GM10248 (cell line): ENCODE measurements at places on chromosomes 2 and 18.

- no peak for DNase-seq
These were observed 2.7 kb upstream of the CROCC2 start for GRCh38 chr2:240903191-240904060.

DNA sequence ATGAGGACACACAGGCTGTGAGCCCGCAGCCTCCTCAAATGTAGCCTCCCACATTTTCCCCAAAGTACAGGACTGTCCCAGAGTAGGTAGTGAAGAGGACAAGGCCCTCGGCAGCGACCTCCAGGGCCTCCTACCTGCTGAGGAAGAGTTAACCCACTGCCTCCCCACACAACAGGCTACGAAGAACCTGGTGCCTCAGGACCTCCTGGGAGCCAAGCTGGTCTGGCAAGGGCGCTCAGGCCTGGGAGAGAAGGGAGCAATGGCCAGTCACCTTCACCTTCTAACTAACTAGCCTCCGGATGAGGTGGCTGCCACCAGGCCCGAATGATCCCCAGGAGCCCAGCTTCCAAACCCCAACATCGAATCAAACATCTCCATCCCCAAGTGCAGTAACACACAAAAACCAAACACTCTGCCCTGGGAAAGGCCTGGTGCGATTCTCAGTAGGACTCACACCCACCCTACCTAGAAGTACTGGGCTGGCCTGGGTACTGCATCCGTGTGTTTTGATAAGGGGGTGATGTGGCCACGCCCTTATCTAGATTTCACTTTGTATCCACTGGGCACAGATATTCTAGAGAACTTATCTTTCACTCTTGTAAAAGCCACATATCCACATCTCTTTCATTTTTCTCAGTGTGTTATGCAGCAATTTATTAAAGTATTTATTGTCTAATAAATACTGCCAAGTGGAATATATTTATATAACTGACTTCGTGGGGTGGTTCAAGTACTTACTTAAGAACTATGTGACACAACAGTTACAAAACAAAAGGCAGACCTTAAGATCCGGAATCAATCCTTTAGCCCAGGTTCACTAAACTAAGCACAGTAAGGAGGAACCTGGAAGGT is 9.7 kb downstream of the ERFE start:
- DNase-seq = peak; percentile 15

DNA sequence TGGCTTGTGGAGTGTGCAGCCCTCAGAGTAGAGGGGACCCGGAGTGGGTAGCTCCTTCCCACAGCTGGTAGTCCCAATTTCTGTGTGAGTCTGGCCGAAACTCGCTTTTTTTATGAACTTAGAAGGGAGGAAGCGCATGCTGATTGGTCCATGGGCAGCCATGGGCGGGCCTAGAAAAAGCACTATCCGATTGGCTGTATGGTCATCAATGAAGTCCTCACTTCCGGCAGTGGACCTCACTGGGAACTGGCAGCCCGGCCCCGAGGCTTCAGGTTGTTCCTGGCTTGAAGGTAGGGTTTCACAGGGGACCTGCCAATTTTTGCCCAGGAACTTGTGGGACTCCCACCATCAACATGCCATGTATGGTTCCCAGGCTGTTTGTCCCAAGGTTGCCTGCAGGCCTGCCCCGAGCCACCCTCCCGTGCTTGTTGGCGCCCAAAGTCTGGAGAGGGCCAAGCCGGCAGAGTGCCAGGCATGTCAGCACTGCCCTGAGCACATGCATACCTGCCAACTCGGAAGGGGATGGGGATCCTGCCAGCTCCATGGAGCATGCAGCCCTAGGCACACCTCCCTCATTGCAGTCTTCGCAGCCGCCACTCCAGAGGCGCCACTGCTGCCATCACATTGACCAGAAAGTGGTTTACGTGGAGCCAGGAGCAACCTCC is 98.5 kb downstream of the ATP9B start:
- no peak for DNase-seq

DNA sequence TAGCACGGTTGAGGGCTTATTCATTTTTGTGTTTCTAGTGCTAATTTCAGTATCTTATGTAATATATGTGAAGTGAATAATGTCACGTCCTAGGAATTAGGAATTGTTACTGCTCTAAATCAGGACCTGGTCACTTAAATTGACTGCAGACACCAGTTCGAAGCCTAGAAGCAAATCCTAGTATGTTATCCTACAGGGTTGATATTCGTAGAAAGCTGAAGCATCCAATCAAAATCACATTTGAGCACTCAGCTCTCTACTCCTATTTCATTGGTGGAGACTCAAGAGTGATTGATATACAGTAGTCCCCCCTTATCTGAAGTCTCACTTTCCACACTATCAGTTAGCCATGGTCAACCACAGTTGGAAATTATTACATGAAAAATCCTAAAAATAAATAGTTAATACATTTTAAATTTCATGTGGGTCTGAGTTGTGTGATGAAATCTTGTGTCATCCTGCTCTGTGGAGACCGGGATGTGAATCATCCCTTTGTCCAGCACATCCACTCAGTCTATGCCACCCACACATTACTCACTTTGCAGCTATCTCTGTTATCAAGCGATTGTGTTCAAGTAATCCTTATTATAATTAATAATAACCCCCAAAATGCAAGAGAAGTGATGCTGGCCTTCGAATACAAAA is 35.2 kb upstream of the SCN9A start:
- DNase-seq = no peak

- DNase-seq = no peak
These were observed 49.5 kb downstream of the ATL2 start for GRCh38 chr2:38327580-38327979.

DNA sequence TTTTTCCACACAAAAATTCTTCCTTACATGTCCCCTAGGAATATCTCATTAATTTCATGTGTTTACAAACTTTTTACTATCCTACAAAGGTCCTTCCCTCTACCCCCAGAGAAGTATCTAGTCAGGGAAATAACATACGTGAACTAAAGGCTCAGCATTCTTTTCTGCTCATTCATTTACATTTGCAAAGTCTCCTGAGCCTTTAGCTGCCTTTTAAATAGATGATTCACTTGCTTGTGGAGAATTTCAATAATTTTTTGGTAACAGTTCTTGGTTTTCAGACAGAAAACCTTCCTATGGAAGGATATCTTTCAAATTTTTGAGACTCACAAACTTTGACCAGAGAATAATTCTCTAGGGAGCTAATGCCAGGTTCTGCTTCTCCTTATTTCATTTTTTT is 81.5 kb upstream of the RMDN2 start:
- DNase-seq = no peak

DNA sequence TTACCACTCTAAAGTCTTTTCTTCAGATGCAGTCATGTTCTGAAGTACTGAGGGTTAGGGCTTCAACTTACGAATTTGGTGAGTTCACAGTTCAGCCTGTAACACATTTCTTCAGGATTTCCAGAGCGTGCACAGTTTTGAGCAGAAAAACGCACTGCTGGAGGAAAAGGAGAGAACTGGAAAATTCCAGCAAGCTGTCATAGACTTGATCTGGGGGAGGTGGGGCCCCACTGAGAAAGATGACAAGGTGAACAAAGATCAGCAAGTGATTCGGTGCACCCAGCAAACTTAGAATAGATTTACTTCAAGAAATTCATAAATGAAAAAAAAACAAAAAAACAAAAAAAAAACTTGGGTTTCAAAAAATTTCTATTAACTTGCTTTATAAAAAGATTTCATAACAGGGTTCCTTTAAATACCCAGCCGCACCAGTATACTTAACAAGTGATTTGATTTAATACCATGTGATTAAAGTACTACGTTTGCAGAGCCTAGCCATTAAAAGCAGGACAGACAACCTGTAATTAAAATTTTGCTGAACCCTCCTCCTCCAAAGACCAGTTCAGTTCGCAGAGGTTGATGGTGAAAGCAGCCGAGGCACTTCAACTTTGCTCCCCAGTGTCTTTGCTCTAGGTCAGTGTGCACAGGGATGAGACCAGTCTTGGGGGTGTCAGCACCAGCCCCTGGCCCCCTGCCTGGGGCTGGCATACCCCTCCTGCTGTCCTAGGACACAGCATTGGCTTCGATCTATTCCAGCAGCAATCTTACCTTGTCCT is 30.5 kb downstream of the CTIF start:
- DNase-seq = no peak

DNA sequence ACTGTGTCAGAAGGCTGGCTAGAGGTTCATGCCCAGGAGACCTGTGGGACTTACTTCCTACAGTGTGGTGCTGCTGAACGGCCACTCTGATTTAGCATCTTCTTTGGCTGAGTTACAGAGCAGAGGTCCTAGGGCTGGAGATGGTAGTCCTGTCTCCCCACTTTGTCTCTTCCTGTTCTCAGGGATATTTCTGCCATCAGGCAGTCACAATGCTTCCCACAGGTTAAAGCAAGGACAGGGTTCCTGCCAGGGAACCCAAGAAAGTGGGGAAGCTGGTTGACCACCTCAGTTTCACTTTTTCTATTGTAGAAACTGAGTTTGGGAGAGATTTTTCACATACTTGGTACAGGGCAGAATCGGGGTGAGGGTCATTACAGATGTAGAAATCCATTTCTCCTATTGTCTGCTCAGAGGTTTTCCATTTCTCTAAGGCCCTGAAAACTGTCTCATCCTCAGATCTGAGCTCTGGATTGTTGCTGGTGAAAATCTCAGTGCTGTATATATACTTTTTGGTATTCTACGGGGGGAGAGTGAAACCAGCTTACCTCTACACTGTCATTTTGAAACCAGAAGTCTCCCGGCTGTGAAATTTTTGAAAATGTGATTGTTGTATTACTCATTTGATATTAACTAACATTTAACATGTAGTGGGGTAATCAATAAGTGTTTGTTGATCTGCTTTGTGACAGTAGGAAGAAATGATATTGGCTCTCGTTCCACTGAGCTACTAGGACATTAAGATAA is 37.0 kb upstream of the MEP1B start:
- peak; percentile 33 for DNase-seq

DNA sequence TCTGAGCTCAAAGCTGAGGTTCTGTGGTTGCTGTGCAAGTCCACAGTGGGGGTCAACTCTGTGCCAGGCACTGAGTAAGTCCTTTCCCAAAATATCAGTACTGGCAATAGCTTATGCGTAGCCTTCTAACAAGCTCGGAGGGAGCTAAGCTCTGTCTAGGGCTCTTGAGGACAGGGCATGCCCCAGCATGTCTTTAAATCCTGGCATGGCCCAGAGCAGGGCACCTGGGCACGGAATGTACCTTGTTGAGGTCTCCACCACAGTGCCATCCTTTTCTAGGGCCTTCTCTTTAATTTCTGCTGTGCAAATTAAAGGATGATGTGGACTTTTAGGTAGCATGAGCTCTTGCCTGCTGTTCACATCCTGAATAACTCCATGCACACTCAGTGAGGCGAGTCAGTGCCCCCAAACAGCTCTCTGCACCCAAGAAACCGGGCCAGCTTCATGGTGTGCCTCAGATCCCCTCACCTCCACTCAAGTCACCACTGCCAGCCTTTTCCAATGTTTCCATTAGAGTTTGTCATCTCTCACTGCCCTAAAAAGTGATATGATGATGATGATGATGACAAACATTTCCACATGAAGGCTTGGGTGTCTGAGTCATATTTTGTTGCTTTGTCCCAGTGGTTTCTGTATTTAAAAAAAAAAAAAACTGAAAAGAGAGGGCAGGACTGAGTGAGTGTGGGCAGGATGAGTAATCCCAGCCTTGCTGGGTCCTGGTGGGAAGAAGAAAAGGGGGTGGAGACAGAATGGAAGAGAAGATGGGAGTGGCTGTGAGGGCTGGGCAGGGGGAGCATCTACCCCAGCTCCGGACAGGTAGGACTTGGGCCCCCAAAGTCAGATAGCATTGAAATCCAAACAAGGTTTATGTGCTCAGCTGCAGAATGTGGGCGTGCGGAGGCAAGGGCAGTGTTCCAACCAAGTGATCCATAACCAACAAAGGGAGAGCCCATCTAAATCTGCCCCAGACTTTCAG is 78.9 kb downstream of the ZBTB7C start:
- no peak for DNase-seq

GRCh38 chr2:56127463-56128152 is 56.2 kb upstream of the CCDC85A start:
- no peak for DNase-seq
